ENCODE measurements at places on chromosomes 7 and 10.

DNA sequence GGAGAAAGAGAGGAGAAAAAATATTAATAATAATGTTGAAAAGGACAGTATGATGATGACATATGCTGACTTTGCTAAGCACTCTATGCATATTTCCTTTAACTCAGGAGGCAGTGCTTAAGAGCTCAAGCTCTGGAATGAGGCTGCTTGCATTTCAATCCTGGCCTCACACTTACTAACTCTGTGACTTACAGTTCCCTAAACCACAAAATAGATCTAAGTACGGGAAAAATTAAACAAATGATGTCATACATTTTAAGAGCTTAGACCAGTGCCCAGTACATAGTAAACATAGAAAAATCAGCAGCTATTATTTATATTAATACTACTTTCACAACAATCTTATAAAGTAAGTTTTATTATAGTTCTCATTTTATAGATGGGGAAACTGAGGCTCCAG is 61.3 kb downstream of the GFRA1 start:
- no peak for DNase-seq

DNA sequence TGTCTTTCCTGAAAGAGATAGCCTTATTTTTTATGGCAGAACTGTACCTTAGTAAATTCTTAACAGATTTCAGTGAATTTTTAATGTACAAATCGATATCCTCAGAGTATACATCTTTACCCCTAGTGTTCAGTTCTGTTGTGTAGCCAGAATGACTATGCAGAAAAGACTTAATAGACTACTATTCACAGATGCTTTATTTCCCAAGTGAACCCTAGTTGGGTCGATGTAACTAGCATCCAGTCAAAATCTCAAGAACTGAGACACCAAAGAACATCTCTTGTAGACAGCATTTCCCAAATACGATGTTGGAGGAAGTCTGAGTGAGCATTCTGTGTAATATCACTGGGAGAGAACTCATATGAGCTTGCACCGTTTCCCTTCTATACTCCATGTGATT is 1.5 kb downstream of the AKR1C3 start:
- DNase-seq, result no peak

- DNase-seq, result no peak
Measured at GRCh38 chr7:148712678-148713329, 14.1 kb downstream of the CUL1 start.

DNA sequence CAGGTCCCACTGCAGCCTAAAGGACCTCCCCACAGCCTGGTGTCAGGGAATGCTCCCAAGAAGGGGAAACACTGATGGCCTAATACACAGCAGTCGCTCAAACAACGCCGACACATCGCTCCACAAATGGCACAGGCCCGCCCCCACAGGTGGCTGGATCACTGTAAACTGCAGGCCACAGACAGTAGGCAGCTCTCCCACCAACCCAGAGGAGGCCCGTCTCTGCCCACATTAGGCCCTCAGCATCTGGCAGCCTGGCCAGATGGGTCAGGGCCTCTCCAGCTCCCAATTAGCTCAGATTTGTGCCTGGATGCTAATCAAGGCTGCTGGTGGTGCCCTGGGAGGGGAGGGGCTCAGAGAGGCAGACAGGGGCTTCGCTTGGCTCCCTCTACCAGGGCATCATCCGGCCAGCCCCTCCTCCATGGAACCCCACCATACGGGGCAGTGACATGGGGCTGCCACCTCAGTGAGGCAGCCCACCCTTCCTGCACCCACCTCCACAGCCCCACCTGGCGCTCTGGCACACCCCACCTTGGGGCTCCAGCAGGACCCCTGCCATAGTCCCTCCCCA is 42.7 kb downstream of the CAMK2B start:
- no peak for DNase-seq

GRCh38 chr10:107767185-107767584 is 602.7 kb upstream of the SORCS1 start:
- no peak for DNase-seq

- no peak for DNase-seq
Measured at GRCh38 chr10:102804382-102805055, 32.7 kb downstream of the CYP17A1 start.
